ENCODE measurements at places on chromosomes 2 and 18.

GRCh38 chr2:185608799-185609198, 129.8 kb upstream of the FSIP2 start:
- DNase-seq, result no peak

GRCh38 chr2:42060028-42060427, 12.2 kb downstream of the PKDCC start:
- DNase-seq, result no peak

DNA sequence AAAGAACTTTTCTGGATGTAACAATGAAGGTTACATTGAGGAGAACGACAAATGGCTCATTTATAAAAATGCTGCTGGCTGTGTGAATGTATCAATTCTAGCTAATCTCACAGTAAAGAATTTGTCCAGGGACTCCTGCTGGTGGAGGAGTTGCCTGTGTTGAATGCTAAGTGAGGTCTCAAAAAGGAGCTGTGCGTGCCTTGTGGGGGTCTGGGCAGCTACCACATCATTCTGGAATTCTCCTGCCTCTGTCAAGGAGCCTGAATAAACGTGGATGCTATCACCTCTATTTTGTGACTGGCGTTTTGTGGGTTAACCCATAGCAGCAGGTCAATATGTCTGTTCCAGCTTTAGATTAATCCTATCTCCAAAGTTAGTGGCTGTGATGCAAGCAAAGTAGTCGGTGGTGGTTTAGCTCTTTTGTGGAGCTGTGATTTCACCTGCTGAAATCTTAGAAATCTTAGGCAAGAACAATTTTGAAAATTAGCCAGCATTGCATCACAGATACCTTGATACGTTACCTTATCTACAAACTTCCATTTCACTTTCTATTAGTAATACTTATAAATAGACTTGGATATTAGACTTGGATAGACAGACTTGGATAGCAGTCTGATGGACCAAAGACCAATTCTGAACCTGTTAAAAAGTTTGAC, 96.8 kb downstream of the MTCL1 start:
- no peak for DNase-seq

DNA sequence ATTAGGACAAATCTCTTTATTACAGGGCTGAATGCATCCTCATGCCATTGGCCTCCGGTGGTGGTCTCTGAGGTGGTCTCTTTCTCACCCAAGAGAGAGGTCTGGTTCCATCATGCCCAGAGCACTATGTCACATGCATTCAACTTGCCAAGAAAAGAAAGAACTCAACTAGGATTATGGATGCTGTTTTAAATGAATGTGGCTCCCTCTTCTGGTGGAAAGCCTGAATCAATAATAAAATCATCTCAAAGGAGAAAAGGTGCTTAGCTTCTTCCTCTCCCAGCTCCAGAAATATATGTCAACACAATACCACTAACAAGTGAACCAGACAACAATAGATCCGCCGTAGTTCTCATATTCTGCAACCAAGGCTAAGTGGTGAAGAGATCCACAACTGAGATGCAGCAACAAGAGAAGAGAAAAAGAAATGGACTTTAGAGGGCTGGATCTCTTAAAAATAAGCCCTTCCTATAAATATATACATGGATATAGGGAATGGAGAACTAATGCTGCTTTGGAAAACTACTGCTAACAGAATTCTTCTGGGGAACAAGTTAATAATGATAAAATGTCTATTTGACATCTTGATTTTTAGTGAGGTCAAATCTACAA, 396.8 kb downstream of the NCKAP5 start:
- DNase-seq, result peak; percentile 81

GRCh38 chr2:142865924-142866323, 11.5 kb upstream of the KYNU start:
- no peak for DNase-seq

DNA sequence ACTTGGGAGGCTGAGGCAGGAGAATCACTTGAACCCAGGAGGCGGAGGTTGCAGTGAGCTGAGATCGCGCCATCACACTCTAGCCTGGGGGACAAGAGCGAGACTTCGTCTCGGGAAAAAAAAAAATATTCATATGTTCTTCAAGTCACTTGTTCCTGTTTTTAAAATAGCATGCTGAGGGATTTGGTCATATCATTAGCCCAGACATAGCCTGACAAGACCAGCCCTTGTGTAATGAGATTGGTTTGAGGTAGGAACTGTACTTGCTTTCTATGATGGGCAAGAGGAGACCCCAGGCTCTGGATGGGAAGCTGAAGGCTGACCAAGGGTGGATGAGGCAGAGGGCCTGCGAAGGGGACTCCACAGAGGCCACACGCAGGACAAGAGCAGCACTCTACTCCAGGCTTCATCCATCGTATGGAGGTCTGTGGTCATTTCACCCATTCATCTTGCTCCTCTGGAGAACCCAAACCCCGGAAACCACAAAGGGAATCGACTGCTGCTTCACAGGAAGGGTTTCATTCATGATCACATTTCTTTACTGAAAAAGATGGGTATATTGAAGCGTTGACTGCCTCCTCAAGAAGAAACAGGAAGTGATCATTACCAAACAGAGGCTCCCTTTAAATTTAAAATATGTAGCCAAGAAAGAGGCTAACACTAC, 87.1 kb upstream of the ZNF397 start:
- no peak for DNase-seq

DNA sequence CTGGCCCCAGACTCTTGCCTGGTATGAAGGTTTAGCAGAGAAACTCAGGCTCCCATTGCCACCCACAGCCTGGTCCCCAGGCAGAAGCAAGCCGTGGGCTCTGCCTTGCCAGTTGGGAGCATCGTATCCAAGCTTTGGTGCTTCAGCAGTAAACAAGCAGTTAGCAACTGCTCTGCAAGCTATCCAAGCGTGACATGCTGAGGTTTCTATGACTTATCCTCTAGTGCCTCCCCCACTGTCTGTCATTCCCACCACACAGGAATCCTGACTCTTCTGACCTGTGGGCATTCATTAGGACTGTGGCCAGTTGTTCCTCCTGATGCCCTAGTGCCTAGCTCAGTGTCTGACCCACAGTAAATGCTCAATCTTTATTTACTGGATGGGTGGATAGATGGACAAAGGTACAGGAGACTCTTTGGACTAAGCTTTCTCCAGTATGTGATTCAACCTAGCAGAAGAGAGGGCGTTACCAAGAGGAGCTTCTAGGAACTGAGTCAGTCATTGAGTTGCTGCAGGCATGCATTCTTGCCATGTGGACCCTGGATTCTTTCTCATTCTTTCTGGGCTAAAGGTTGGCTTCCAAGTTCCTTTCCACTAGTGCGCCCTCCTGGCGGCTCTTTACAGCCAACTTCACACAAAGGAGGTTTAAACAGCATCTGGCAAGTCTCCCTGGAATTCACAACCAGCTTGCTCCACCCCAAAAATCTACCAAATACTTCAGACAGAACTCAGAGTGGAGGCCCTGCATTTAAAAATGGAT, 40.6 kb upstream of the MRPL19 start:
- DNase-seq, result peak; percentile 21

DNA sequence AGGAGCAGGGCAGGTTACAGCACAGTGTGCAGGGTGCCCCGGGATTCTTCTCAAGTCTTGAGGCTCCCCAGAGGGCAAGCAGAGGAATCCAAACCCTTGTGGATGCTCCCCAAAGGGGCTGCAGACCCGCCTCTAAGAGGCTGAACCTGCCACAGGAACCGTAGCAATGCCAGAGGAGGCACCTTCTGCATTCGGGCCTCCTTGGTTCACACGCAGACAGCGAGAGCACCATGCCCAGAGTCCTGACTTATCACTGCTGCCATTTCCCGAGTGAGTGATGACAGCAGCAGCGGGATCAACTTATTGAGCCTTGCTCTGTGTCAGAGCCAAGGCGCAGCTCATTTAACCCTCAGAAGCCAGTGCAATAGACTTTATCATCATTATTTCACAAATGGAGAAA, 203.5 kb downstream of the CTIF start:
- DNase-seq, result no peak

DNA sequence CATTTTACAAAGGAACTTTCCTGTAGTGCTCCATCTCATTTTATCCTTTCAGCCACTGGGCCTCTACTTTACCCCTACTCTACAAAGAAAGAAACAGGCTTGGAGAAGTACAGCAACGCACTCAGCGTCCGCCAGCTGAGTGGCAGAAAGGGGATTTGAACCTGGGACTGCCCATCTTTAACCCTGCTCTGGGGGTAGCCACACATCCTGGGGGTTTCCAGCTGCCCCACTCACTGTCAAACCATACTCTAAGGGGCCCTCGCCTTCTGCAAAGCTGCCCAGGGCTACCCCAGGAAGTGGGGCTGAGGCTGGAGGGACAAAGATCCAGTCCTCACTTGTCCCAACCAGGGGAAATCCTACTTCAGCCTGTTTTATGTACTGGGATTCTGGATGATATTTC, 17.9 kb downstream of the HS1BP3 start:
- DNase-seq, result no peak

GRCh38 chr2:54672590-54673456, 50.6 kb upstream of the EML6 start:
- DNase-seq, result no peak

DNA sequence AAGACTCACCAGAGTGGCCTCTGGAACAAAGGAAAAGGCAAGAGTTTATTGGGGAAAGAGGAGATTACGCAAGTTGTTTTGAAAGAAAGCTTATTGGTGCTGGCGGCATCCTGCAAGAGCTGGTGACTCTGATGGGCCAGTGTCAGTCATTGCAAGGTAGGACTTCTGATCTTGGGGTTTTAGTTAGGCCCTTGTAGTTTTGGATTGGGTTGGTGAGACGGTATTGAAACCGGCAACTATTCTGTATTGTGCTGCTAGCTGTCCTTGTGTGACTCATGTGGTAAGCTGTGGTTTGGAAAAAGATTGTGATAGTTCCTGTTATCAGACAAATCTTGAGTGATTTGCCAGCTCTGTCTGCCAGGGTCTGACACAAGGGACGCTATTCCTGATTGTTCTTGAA, 159.1 kb upstream of the PIEZO2 start:
- no peak for DNase-seq

DNA sequence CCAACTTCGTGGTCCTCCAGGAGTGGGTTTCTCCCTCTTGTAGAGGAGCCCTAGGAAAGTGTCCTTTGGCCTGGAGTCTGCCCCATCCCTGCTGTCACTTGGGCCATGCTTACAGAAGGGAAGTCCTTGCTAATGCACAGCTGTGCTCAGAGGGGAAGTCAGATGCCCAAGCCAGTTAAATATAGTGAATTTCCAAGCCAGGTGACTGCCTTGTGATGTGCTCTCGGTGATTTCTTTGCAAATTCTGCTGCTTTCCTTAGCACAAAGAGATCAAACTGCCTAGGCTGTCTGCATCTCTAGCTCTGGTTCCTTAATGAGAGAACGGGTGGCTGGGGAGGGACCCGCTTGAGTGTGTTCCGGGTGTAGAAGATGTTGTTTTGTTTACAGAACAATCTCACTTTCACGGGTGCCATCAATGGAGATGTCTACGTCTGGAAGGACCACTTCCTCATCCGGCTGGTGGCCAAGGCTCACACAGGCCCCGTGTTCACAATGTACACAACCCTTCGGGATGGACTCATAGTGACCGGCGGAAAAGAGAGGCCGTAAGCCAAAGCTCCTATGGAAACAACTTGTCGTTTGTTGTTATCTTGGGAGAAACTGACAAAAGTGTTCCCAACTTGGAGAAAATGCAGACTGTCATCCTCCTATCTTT, 91.4 kb downstream of the RTN4 start:
- no peak for DNase-seq

- DNase-seq, result no peak
Measured at GRCh38 chr18:58361212-58361611, 267.7 kb downstream of the ALPK2 start.

- DNase-seq, result no peak
Measured at GRCh38 chr2:191835539-191836350, 11.1 kb downstream of the CAVIN2 start.

GRCh38 chr2:229821316-229821715, 100.5 kb downstream of the TRIP12 start:
- DNase-seq, result no peak

GRCh38 chr2:15031745-15032240, 399.3 kb downstream of the LRATD1 start:
- no peak for DNase-seq

DNA sequence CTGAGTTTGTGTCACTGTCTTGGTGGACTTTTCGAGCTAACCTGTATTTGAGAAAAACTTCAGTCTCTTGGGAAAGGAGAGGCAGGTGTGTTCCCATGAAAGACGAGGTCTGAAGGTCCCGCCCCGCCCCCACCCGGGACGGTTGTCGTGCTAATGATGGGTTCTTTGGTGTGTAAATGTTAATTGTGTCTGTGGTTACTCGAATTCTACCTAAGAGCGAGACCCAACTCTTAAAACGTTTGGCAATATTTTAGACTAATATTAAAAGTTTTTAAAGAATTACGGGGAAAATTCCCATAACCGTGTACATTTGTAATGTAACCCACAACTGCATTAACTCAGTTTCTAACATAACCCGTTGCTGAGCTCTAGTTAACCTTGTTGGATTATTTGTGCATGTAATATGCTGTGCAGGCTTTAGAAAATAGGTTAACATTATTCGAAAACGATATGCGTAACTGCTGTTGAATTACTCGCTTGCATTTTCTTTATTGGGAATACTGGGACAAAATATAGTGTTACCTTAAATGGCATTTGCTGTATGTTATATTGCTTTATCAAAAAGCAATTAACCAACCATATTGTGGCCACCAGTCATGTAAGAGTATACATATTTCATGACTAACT, 833 bp downstream of the EPB41L5 start:
- peak; percentile 17 for DNase-seq

DNA sequence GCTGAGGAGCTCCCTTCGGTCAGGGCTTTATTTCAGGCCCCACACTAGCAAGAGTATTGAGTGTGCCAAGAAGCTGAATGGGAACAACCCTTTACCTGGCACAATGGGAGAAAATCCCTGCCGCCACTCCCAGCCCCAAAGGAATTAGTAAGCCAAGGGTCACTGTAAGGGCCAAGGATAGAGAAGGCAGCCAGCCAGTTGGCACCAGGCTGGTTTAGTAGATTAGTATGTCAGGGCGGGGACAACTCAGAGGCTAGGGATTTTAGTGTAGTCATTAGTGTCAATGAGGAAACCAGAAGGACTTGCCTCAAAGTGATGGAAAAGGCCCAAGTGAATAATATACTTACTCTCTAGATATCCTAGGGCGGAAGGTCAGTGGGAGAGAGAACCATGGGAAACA, 34.9 kb upstream of the CYP26B1 start:
- no peak for DNase-seq

GRCh38 chr2:145108361-145108778, 588.5 kb upstream of the ZEB2 start:
- DNase-seq, result no peak

GRCh38 chr2:9967053-9967775, 15.7 kb downstream of the GRHL1 start:
- no peak for DNase-seq

GRCh38 chr2:73232403-73233153, 461 bp downstream of the PRADC1 start:
- DNase-seq, result no peak

GRCh38 chr18:36636237-36636817, 192.5 kb downstream of the TPGS2 start:
- no peak for DNase-seq

Data from DMS153 (cell line).